ENCODE measurements at places on chromosomes 5 and 9.

DNA sequence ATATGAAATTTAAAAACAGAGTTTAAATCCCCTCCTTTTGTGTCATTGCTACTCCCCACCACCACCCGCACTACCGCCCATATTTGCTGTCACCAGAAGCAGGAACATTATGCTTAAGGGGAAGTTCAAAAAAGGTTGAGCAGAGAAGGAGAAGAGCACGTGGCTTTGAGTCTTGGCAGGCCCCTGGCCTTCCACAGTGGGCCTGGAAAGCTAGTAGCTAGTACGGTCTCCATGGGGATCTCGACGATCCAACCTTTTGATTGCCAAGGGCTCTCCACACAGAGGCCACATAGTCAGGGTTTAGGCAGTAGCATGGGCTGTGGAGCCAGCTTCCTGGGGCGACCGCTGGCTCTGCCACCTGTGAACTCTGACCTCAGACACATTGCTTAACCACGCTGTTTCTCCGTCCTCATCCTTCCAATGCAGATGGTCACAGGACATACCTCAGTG lies 90.1 kb downstream of the GOLPH3 start:
- H3K4me1 ChIP-seq = no peaks in the 10 kb centered on the region
- no peak for DNase-seq
- H3K36me3 ChIP-seq = no peaks in the 10 kb centered on the region
- H3K27ac ChIP-seq = no peak overlapping the region

- H3K36me3 ChIP-seq = no peaks in the 10 kb centered on the region
- no peaks in the 10 kb centered on the region for H3K27me3 ChIP-seq
- no peak overlapping the region for H3K4me3 ChIP-seq
- H3K4me1 ChIP-seq = no peaks in the 10 kb centered on the region
- no peak overlapping the region for H3K27ac ChIP-seq
Measured at GRCh38 chr5:112849912-112850311, 11.2 kb upstream of the SRP19 start.

DNA sequence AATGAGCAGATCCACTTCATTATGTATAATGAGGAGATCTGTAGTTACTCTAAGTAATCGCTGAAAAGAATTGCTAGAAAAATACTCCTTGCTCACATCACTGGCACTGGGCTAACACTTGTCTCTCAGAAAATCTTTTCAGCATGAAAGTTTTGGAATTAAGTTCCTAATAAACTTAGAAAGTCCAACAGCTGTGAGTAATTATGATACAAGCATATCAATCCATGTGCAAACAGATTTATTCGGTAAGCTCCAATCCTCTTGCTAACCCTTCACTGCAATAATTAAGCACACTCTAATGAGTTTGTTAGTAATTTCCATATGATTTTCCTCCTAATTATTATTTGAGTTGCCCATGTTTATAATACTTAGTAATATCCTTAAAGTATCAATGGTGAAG lies 652.6 kb upstream of the WWC1 start:
- DNase-seq = no peak
- H3K27ac ChIP-seq = no peak overlapping the region
- no peak overlapping the region for H3K4me3 ChIP-seq
- no peaks in the 10 kb centered on the region for H3K36me3 ChIP-seq
- no peaks in the 10 kb centered on the region for H3K4me1 ChIP-seq

GRCh38 chr5:76714751-76715485 lies 1.0 kb upstream of the F2R start:
- peaks cover 59% of the 10 kb centered on the region for H3K27me3 ChIP-seq
- no peak overlapping the region for H3K27ac ChIP-seq
- DNase-seq = peak; percentile 57
- peaks cover 25% of the 10 kb centered on the region for H3K4me1 ChIP-seq
- no peaks in the 10 kb centered on the region for H3K36me3 ChIP-seq

DNA sequence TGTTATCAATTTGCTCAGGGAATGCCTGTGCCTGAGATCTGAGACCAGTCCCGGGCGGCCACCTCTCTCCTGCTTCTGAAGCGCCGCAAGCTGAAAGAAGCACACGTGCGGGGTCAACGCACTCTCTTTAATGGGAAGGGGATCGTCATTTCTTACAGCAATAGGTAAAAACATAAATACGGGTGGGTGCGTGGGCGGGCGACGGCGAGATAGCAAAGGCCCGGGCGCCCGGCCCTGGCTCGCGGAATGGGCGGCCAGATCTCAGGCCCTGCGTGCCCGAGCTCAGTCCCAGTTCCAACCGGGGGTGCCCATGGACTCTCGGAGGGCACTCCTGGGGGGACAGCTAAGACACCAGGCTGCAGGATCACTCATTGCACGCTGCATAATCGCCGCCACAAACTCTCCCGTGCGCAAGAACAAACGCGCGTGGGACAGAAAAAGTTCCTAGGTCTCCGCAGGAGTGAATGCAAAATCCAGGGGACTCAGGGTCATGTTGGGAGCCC lies 3.0 kb downstream of the NKX2-5 start:
- no peak overlapping the region for H3K4me3 ChIP-seq
- no peak overlapping the region for H3K27ac ChIP-seq
- H3K4me1 ChIP-seq = no peaks in the 10 kb centered on the region
- H3K36me3 ChIP-seq = no peaks in the 10 kb centered on the region

DNA sequence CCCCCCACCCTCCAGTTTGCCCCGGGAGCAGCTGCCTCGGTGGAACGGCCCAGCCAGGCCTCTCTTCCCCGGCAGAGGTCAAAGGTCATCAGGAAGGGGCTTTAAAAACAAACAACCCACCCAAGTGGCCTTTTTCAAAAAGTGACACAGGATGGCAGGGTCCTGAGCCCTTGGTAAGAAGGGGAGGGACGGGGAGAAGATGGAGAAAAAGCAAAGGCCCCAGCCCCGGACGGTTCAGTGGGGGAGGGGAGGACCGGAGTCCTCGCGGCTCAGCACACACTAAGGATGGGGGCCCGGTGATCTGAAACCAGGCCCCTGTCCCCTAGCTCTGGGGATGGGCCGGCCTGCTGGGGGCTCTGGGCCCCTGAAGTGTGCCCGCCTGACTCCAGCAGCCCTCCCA lies 1.1 kb downstream of the PRRX2 start:
- no peak overlapping the region for H3K27ac ChIP-seq
- H3K4me3 ChIP-seq = no peak overlapping the region
- no peaks in the 10 kb centered on the region for H3K36me3 ChIP-seq

- no peak overlapping the region for H3K4me3 ChIP-seq
- no peak for DNase-seq
- peaks cover 87% of the 10 kb centered on the region for H3K36me3 ChIP-seq
- no peaks in the 10 kb centered on the region for H3K4me1 ChIP-seq
- H3K27me3 ChIP-seq = no peaks in the 10 kb centered on the region
Measured at GRCh38 chr5:157351802-157352092, 85.8 kb downstream of the CYFIP2 start.

DNA sequence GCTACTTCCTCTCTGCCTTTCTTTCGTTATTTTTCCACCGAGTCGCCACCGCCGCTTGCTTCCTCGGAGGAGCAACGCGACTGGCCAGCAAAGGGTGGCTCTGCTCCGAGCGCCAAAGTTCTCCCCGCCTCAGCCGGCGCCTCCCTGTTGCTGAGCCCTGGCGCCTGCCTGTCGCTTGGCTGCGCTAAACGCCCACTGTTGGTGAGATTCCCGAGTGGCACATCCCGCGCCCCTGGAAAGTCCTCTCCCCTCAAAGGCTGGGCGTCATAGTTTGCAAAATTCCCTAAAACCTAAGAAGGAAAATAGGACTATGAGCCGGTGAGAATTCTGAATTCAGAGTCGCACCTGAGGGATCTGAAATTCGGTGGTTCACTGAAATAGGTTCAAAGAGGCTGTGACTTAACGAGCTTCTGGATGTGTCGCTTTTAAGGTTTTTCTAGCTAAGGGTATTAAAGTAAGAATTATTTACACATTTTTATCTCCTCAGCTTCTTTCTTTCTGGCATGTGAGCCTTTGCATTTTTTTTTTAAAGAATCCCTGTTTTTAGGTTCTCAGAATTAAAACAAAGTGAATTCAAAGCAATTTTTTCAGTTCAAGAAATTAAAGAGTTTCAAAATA lies at the start of gene GRIN3A:
Gene GRIN3A (minus strand): TSS at position 82 of the 618 bp plus-strand sequence. CDS start 668 bp downstream, outside the sequence.
- H3K4me1 ChIP-seq = no peaks in the 10 kb centered on the region
- no peak within 1 kb of the TSS for H3K4me3 ChIP-seq
- H3K36me3 ChIP-seq = no peaks in the 10 kb centered on the region
- H3K27ac ChIP-seq = no peak within 1 kb of the TSS
- H3K27me3 ChIP-seq = no peaks in the 10 kb centered on the region

- peaks cover 17% of the 10 kb centered on the region for H3K36me3 ChIP-seq
- no peak overlapping the region for H3K4me3 ChIP-seq
- no peaks in the 10 kb centered on the region for H3K27me3 ChIP-seq
- H3K27ac ChIP-seq = no peak overlapping the region
- H3K4me1 ChIP-seq = no peaks in the 10 kb centered on the region
Measured at GRCh38 chr9:95249986-95250385, 67.5 kb downstream of the FANCC start.

GRCh38 chr9:99226054-99226453 lies 4.0 kb downstream of the SEC61B start:
- peaks cover 23% of the 10 kb centered on the region for H3K4me1 ChIP-seq
- no peak overlapping the region for H3K4me3 ChIP-seq
- peaks cover 55% of the 10 kb centered on the region for H3K36me3 ChIP-seq
- no peak for DNase-seq

GRCh38 chr5:83401122-83401731 lies 70.3 kb upstream of the VCAN start:
- H3K4me3 ChIP-seq = no peak overlapping the region
- no peak overlapping the region for H3K27ac ChIP-seq
- H3K4me1 ChIP-seq = peaks cover 8% of the 10 kb centered on the region
- DNase-seq = peak; percentile 24
- H3K27me3 ChIP-seq = no peaks in the 10 kb centered on the region

- H3K27ac ChIP-seq = peak overlapping the region; percentile 100
- H3K4me1 ChIP-seq = peaks cover 100% of the 10 kb centered on the region
- no peaks in the 10 kb centered on the region for H3K27me3 ChIP-seq
- DNase-seq = peak; percentile 88
- H3K4me3 ChIP-seq = peak overlapping the region; percentile 46
Measured at GRCh38 chr9:110156902-110157301, 51.1 kb downstream of the C9orf152 start.

GRCh38 chr5:89900346-89900745 lies 509.2 kb downstream of the CETN3 start:
- no peaks in the 10 kb centered on the region for H3K4me1 ChIP-seq
- DNase-seq = no peak
- H3K36me3 ChIP-seq = no peaks in the 10 kb centered on the region
- no peaks in the 10 kb centered on the region for H3K27me3 ChIP-seq

DNA sequence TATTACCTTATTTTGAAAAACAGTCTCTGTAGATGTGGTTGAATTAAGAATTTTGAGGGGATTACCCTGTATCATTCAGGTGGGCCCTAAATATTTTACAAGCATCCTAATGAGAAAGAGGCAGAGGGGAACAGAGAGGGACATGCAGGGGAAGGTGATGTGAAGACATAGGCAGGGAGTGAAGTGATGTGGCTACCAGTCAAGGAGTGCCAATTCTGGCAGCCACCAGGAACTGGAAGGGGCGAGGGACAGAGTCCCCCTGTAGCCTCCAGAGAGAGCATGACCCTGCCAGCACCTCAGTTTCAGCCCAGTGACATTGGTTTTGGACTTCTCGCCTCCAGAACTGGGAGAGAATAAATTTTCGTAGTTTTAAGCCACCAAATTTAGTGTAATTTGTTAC lies 44.1 kb downstream of the PIP5K1B start:
- H3K4me1 ChIP-seq = no peaks in the 10 kb centered on the region
- H3K36me3 ChIP-seq = no peaks in the 10 kb centered on the region
- H3K4me3 ChIP-seq = no peak overlapping the region
- no peak for DNase-seq
- no peaks in the 10 kb centered on the region for H3K27me3 ChIP-seq

DNA sequence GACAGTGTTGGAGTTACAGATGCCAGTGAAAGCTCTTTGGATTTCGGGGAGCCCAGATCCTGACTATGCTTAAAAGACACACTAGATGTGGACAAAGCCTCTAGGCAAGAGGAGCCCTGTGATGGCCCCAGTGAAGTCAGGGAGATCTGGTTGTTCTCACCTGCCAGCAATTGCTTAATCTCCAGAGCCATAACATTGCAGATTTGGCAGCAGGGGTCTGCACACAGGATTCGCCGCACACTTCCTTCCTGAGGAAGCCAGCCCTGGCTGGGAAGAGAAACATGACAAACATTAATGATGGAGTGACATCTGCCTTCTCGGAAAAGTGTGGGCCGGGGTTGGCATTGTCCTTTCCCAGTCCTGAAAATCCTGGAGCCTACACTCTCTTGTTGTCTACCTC lies 65.2 kb upstream of the PHF24 start:
- no peak overlapping the region for H3K27ac ChIP-seq
- no peak overlapping the region for H3K4me3 ChIP-seq
- no peaks in the 10 kb centered on the region for H3K4me1 ChIP-seq
- peaks cover 8% of the 10 kb centered on the region for H3K27me3 ChIP-seq

DNA sequence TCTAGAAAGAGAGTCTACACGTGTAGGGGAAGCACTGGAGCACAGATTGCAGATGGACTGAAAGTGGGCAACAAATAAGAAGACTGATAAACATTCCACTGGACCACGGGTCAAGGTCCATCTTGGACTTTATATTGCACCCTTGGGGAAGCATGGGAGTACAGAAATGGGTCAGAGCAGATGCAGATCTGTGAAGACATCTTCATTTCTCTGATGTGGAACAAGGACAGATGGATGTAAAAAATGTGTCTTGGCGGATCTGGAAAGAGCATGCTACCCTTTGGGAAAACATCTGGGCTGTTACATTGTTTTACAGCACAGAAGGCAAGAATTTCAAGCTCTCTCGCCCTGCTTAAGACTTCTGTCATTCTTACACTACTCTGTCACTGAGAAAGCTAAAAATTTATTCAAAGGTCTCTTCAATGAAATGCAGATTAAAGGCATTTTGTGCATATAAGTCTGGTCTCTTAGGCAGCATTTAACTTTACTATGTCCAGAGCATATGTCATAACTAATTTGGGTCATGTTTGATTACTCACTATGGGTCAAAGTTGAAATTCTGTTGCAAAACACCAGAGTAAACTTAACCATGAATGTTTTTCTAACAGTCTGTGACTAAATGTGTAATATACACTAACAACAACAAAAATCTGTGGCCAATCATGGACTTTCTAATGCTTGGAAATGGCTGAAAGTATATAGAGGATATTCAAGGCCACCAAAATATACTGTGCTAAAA lies 756.4 kb upstream of the DMAC1 start:
- no peak for DNase-seq
- H3K4me1 ChIP-seq = no peaks in the 10 kb centered on the region
- no peaks in the 10 kb centered on the region for H3K36me3 ChIP-seq

GRCh38 chr9:37619806-37620205 lies 27.4 kb upstream of the TOMM5 start:
- H3K27me3 ChIP-seq = peaks cover 8% of the 10 kb centered on the region
- H3K27ac ChIP-seq = no peak overlapping the region
- H3K4me1 ChIP-seq = no peaks in the 10 kb centered on the region
- no peak for DNase-seq
- no peaks in the 10 kb centered on the region for H3K36me3 ChIP-seq
- no peak overlapping the region for H3K4me3 ChIP-seq
